Ammon's horn (tissue), 1 donor: ENCODE measurements at places on chromosomes 4 and X.

DNA sequence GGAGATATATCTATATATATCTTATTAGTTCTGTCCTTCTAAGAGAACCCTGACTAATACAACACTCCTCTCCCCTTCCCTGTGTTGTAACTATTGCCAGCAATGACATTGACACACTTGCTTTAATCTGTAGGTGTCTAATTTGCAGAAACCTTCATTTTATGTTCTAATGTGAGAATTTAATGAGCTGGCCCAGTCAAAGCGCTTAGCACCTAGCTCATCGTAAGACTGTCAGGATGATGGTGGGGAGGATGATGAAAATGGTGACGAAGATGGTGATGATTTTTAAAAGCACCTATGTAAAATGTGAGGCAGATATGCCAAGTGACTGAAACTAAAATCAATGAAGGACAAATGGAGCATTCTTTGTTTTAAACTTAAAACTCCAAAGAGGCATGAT lies 183.8 kb downstream of the DHX15 start:
- DNase-seq, result no peak

DNA sequence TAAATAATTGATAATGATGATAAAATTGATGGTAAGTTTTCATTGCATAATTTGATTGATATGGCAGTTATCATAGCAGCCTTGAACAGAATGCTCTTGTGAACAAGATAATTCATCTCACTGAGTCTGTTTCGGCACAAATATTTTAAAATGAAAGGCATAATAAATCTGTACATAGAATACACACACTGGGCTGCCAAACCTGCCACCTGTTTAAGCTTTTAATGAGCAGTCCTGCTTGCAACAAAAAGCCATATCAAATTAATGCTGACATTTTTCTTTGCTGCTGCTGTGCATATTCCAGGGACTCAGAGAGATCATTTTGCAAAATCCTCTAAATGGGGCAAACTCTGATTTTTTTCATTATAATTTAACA lies 201.1 kb downstream of the ARHGAP24 start:
- no peak for DNase-seq

DNA sequence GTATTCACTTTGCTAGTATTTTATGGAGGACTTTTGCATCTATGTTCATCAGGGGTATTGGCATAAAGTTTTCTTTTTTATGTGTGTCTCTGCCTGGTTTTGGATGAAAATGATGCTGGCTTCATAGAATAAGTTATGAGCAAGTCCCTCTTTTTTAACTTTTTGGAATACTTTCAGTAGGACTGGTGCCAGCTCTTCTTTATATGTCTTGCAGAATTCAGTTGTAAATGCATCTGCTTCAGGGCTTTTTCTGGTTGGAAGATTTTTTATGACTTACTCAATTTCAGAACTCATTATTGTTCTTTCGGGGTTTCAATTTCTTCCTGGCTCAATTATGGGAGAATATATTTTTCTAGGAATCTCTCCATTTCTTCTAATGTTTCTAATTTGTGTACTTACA lies 9.1 kb upstream of the CSN2 start:
- no peak for DNase-seq

DNA sequence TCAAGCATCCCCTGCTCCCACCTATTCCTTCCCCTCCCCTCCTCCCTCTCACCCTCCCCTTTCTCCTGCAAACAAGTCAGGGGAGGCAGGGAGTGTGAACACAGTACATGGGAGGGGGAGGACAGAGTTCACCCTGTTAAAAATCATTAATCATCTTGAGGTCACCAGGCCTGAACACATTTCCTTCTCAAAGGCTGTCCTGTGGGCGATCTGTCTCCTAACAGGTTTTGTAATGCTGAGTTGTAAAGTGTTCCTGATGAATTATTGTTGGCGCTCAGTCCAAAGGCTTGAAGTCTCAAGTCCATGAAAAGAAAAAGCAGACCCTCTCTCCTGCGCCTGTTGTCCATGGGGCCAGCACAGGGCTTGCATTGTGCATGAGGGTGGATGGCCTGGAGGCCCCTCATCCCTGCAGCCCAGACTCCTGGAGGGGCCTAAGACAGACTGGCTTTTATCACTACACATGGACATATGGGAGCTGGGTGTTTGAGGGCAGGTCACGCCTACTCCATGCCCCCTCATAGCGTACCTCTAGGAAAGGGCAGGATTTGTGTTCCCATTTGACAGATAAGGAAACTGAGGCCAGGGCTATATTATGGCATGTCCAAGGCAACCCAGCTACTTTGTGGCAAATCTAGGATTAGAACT lies 189.1 kb downstream of the RAB28 start:
- DNase-seq, result no peak
